NCI-H187 (cell line): ENCODE measurements at places on chromosomes 2 and 18.
A peak's percentile ranks its signal among the peaks of the same experiment; 100 is the strongest.

GRCh38 chr2:33052361-33052735, 105.6 kb downstream of the LTBP1 start:
- DNase-seq, result no peak

GRCh38 chr18:32582455-32582854, 111.8 kb upstream of the GAREM1 start:
- no peak for DNase-seq

- no peak for DNase-seq
Observed at GRCh38 chr2:27079233-27080139, 1.1 kb downstream of the EMILIN1 start.

GRCh38 chr2:70094978-70095719, 7.9 kb downstream of the PCBP1 start:
- DNase-seq, result no peak

- DNase-seq, result peak; percentile 19
Observed at GRCh38 chr2:210681491-210681890, 125.1 kb downstream of the CPS1 start.

DNA sequence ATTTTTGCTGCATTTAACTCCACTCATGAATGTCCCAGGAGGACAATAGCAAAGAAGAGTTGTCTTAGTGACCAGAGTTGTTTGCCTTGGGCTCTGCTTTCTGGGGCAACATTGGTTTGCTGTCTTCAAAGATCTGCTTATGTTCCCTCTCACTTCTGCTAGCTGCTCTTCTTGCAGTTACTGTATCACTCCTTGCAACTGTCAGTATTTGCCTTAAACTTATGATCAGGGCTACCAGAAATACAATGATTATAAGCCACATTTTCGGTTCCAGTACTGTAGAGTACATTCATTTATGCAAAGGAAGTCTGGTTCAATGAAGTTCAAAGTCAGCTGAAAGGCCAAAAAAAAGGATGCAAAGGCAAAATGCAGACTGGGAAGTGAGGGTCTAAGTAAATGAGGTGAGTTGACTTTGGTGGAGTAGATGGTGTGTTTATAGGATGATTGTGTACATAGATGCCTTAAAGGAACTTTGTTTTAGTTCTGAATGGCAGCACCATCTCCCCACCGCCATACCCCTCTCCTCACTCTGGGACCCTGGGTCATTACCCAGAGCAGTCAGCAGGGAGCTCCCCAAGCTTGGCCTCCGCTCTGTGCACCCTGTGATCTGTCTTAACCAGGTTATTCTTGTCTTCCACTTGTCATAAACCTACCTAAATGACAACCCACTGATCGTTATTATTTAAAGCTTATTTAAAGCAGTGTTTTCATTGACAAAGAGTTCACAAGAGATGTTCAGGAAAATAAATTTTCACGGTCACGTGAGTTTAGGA, 236.0 kb downstream of the DOK6 start:
- DNase-seq, result no peak

DNA sequence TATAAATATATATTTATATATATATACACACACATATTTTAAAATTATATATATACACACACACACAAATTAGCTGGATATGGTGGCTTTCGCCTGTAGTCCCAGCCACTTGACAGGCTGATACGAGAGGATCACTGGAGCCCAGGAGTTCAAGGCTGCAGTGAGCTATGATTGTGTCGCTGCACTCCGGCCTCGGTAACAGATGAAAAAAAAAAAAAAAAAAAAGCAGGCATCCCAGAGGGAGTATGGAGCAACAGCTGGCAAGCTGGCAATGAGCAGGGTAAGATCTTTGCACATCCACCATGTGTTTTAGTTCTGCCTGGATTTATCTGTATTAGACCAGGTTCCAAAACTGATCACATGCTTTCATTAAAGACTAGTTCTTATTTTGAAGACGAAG, 170.1 kb downstream of the MAP2 start:
- DNase-seq, result no peak

DNA sequence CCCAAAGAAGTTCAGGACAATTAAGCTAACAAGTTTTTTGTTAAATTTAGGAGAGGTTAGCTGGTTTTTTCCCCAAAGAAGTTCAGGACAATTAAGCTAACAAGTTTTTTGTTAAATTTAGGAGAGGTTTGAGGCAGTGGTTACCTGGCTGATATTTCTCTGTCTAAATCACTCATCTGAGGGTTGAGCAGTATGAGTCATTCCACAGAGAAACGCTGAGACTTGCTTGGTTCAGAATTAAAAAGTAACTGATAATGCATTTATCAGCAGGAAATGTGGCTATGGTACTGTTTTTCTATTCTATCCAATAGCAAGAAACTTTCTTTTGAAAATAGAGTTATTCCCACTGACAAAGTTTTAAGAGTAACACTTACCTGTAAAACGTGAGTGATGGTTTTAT, 22.8 kb upstream of the KIDINS220 start:
- DNase-seq, result no peak

- no peak for DNase-seq
Observed at GRCh38 chr18:41458376-41458775, 496.7 kb upstream of the PIK3C3 start.

DNA sequence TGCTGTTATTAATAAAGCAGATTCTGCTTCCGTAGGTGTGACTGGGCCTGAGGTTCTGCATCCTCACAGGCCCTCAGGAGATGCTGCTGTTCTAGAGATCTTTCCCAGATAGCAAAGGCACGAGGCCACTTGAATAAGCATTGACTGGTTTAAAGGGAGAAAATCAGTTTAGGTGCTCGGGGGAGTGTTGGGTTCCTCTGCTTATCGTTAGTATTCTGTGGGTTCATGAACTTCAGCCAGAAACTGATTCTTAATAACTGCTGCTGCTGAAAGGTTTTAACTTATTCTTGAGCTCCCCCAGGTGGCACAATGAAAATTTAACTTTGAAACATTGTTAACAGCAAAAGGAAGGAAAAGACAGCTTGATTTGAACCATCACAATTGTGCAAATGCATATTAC, 56.9 kb downstream of the ITGA6 start:
- no peak for DNase-seq

GRCh38 chr2:230520875-230521155, 104.8 kb downstream of the SP100 start:
- DNase-seq, result no peak

GRCh38 chr2:204691911-204692510, 146.7 kb downstream of the PARD3B start:
- DNase-seq, result no peak

DNA sequence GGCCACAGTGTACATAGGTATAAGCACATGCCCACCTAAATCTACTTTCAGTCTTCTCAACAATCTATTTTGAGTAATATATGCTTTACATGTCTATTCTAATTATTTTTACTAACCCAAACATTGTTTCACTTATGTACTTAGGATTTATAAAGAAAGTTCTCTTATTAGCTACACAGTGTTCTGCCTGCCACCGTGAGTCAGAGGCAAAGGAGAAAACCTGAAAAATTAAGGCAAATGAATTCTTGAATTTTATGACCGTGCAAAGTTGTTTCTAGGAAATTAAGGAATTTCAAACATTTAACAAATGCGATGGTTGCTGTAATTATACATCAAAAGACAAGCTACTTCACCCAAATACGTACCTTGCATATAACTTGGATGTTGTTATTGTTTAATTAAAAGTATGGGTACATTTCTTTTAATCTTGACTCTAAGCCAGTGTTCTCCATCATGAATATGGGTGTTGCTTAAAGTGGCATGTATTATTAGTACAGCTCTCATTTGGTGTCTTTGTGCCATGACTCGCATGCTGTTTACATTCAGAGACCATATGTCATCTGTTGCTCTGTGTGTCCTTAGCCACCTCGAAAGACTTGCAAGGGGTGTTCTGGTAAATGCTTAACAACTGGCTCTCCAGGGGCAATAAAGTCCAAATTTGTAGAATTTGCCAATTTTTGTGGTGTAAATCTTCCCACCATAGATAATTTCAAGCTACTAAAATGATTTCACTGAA, 154.3 kb upstream of the FN1 start:
- no peak for DNase-seq

GRCh38 chr2:71944806-71945602, 202.7 kb downstream of the CYP26B1 start:
- no peak for DNase-seq

- DNase-seq, result no peak
Observed at GRCh38 chr2:215770668-215771067, 242.7 kb downstream of the MREG start.

GRCh38 chr18:8361941-8362471, 247.2 kb upstream of the RAB12 start:
- no peak for DNase-seq

- DNase-seq, result no peak
Observed at GRCh38 chr2:119476301-119477112, 44.9 kb downstream of the TMEM37 start.

DNA sequence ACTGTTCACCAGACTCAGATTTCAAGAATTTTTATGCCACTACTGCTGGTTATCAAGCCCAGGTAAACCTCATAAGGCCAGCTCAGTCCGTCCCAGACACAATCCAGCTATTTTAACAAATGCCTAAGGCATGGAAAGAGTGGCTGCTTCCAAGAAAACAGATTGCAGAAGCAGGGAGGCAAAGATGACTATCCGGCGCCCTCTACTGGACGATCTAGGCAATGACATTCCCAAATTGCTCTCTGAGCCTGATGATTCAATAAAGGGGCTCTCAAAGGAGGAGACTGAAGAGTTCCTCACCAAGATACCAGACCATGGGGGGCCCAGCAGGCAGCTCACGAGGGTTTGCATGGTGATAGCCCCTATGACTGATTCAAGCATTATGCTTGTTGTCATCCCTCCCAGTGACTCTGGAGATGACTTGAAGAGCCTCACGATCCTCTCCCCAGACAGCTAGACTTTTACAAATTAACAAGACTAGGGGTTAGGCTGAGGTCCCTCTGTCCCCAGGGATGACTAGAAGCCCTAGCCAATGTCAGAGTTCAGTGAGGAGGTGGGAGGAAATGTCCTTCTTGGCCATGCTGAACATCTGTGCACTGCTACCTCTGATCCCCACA, 25.0 kb downstream of the SERPINB8 start:
- no peak for DNase-seq

GRCh38 chr2:181563101-181563692, 93.7 kb downstream of the CERKL start:
- no peak for DNase-seq

- no peak for DNase-seq
Observed at GRCh38 chr2:174952607-174953006, 52.6 kb downstream of the CHN1 start.

DNA sequence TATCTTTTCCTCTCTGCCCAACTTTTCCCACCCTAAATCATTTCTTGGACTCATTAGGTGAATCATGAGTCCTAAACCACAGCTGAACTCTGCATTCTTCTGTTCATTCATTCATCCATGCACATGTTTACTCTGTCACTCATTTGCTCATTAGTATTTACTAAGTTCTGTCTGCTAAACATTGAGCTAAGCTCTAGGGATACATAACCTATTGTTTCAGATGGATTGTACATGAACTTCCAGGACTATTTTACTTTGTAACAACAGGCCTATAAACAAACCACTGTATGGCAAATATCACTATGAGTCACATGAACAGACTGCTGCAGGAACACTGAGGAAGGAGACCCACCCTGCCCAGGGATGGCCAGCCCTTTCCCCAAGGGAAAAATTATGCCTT, 14.6 kb upstream of the DYNC2LI1 start:
- no peak for DNase-seq

GRCh38 chr2:233108611-233109490, 48.7 kb downstream of the INPP5D start:
- DNase-seq, result no peak

DNA sequence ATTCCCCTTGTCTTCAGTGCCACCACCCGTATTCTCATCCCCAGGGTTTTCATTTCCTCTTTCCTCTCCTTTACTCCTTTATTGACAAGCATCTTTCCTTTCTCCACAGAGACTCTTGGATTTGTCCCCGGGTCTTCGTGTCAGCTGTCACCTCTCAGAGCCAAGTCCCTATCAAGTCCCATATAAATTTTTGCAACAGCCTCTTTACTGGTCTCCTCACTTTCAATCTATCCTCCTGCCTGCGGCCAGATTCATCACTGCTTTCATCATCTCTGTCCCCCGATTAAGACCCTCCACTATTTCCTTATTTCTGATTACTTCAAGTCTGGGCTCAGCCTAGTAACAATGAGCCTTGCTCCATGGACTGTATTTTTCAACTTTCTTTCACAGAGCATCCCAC, 113.8 kb downstream of the CTAGE1 start:
- DNase-seq, result no peak

DNA sequence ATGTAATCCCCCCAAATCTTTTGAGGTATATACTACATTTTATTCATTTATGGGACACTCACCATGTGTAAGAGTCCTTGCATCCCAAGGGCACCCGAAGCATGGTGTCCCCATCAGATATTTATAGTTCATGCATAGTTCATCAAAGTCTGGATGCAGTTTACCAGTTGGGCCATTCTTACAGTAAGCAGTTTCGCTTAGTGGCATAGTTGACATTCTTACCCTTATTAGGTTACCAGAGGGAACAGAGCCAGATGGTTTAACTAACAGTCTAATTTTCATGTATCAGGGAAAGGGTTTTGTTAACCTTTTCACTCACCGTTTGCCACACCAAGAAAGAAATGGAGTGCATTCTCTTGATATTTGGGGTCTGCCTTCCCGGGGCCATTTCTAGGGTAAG, 7.1 kb downstream of the ZNF407 start:
- no peak for DNase-seq

GRCh38 chr2:130873700-130874346, 37.1 kb downstream of the ARHGEF4 start:
- DNase-seq, result peak; percentile 11

DNA sequence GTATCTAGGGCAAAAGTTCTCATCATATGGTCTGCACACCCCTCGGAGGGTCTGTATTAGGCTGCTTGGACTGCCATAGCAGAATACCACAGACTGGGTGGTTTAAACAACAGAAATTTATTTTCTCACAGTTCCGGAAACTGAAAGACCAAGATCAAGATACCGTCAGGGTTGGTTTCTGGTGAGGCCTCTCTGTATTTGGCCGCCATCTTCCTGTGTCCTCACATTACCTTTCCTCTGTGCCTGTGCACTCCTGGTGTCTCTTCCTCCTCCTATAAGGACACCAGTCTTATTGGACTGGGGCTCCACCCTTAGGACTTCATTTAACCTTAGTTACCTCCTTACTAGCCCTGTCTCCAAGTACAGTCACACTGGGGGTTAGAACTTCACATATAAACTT, 132.5 kb downstream of the NCOA1 start:
- no peak for DNase-seq

DNA sequence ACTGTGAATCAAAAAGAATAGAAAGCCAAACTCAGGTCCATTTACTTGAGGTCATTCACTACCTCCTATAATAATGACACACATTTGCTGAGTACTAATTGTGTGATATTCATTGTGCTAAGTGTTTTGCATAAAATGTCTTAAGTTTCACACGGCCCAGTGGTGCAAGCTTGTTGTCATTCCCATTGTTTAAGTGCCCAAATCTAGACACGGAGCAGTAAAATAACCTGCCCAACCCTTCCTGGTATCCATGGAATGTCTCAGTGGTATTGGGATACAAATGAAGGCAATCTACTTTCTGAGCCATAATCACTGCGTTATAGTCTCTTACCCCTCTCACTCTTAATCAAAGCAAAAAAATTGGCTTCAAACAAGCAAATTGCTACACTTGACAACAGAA, 233.3 kb downstream of the NCKAP5 start:
- DNase-seq, result no peak

- no peak for DNase-seq
Observed at GRCh38 chr2:208192611-208193236, 2.9 kb upstream of the C2orf80 start.

GRCh38 chr2:79980816-79981215, 323.7 kb downstream of the LRRTM1 start:
- DNase-seq, result no peak
